GM04504 (cell line): ENCODE measurements at places on chromosomes 2 and 18.

DNA sequence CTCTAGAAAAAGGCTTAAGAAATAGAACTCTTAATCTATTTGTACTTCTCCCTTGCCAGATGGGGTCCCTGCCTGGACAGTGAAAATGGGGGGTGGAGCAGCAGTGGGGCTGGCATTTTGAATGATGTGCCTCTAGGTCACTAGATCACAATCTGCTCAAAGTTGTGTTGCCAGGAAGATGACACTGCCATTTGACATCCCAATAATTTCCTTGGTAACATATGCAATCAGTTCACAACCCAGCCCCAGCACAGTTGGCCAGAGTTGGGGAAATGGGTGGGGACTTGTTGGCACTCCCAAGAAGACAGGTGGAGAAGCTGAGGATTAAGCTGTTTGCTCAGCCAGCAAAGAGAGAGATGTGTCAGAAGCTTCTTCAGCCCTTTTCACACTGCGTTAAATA lies 558.3 kb upstream of the KLHL29 start:
- no peak for DNase-seq

DNA sequence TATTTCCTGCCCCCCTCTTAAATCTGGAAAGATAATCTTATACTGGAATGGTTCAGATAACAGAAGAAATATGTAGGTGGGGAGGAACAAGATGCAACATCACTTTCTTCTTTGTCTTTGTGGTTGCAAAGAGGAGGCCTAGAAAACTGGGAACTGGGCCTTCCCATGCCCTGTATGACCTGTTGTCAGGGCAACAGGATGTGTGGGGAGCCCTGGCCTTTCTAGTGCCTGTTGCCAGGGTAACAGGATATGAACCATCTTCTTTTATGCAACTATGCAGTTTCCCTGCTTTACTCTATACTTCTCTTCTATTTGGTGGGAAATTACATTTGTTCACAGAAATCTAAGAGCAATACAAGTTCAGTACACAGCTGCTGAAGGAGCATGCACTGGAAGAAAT lies 79.8 kb upstream of the PDE1A start:
- DNase-seq = no peak

GRCh38 chr2:73489053-73489452 lies 103.4 kb downstream of the ALMS1 start:
- DNase-seq = no peak

- no peak for DNase-seq
Observed at GRCh38 chr2:46326231-46326980, 29.2 kb downstream of the EPAS1 start.

DNA sequence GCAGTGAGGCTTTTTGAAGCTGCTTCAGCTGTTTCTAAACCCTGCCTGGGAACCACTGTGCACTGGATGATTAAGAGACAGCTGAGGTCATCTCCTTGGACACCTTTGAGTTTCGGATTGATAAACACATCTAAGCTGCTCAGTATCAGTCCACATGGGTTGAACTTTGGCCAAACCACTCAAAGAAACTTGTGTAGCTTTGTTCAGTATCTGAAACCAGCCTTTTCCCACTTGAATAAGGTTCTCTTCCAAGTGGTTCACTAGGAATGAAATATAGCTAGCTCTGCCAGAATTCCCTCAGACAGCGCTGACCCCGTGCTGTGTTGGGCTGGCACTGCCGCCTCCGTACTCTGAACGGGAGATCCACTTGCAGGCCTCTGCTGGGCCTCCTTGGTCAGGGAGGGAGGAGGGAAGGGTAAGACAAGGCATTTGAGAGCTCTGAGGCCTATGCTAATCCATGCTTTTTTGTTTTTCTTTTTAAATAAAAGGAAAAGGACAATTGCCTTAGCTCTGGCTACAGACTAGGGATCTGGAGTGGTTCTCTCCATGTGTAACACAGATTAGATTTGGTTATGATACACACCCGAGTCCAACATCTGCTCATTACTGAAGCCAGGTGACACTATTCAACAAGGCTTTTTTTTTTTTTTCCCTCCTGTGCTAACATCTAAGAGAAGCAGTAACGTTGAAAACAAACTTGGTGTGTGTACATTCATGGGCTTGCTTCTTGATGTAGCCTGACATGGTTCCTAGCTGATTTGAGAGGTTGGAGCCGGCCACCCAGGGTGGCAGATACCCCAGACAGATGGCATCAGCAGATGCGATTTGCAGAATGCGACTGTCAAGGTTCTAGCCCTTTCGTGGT lies 67.7 kb downstream of the NCK2 start:
- peak; percentile 34 for DNase-seq

DNA sequence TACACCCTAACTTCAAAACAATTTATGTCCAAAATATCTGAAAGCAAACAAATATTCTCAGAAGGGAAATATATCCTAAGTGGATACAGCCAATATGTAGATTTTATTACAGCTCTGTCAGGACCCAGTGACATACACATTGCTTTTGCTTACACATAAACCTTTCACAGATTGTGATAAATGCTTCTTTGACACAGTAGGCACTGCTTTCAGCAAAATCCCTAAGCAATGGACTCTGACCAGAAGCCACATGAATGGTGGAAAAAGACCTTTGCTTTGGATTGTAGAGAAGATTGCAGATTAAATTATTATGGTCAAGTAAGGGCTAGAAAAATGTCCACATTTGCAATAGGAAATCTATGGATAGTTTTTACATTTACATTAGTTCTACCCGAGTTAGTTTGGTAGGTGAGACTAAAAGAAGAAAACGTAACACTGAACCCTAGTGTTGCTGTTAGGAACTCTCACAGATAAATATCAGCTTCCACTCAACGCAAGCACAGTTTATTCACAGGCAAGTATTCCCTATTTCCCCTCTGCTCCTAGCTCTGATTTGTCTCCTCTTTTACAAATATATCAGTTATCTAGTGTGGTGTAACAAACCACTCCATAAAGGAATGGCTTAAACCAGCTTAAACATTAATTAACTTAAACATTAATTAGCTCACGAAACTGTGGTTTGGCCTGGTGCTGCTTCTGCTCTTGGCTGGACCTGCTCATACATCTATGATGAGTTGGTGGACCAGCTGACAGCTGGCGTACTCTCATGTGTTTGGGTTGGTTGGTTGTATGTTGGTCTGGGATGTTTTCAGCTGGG lies 23.6 kb upstream of the SERPINE2 start:
- DNase-seq = no peak

DNA sequence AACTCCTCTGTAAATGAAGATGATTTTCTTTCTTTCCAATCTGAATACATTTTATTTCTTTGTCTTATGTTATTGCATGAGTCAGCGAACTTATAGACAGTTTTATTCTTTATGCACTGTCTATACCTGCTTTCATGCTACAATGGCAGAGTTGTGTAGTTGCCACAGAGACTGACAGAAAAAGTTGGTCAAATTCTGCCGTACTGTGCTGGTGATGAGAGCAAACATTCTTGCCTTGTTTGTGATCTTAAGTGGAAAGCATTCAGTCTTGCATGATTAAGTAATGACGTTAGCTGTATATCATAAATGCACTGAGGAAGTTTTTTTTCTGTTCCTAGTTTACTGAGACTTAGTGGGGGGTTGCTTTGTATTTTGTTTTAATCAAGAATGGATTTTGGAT lies 32.9 kb downstream of the ZC3H15 start:
- peak; percentile 6 for DNase-seq

GRCh38 chr2:152718909-152719645 lies 657 bp downstream of the ARL6IP6 start:
- no peak for DNase-seq

DNA sequence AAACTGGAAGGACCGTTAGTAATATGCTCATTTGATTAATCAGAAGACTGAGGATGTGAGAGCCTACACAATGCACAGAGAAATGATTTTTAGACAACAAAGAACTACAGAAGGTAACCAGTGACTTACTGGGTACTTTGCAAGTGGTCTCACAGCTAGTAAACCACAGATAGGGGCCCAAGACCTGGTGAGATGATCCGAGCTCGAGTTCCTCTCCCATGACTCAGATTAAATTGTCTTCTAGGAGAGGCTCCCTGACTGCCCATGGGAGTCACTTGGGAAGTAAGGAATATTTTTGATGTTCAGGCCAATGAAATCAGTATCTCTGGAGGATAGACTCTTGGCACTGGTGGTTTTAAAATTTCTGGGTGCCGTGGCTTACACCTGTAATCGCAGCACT lies 220.2 kb downstream of the CLIP4 start:
- no peak for DNase-seq

- no peak for DNase-seq
Observed at GRCh38 chr2:231306791-231307393, 88.6 kb upstream of the B3GNT7 start.

GRCh38 chr2:169979025-169979424 lies 151.8 kb downstream of the UBR3 start:
- DNase-seq = no peak

GRCh38 chr2:216235896-216236295 lies 126.7 kb downstream of the XRCC5 start:
- DNase-seq = no peak

GRCh38 chr18:30254331-30254730 lies 788.2 kb downstream of the DSC3 start:
- no peak for DNase-seq

- no peak for DNase-seq
Observed at GRCh38 chr2:172287190-172287589, 140.2 kb upstream of the ITGA6 start.

DNA sequence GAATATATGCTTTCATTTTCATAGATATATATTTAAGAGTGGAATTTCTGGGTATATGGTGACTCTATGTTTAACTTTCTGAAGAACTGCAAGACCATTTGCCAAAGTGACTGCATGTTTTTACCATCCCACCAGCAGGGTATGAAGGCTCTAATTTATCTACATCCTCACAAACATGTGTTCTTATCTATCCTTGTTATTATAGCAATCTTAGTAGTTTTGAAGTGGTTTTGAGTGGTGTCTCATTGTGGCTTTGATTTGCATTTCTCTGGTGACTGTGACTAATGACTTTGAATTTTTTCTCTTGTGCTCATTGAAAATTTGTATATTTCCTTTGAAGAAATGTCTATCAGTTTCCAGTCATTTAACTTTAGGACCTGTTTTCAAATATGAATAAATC lies 310.2 kb upstream of the NRP2 start:
- no peak for DNase-seq

- no peak for DNase-seq
Observed at GRCh38 chr2:179354296-179354695, 89.7 kb upstream of the SESTD1 start.
